ENCODE measurements at places on chromosomes 3 and 15.

DNA sequence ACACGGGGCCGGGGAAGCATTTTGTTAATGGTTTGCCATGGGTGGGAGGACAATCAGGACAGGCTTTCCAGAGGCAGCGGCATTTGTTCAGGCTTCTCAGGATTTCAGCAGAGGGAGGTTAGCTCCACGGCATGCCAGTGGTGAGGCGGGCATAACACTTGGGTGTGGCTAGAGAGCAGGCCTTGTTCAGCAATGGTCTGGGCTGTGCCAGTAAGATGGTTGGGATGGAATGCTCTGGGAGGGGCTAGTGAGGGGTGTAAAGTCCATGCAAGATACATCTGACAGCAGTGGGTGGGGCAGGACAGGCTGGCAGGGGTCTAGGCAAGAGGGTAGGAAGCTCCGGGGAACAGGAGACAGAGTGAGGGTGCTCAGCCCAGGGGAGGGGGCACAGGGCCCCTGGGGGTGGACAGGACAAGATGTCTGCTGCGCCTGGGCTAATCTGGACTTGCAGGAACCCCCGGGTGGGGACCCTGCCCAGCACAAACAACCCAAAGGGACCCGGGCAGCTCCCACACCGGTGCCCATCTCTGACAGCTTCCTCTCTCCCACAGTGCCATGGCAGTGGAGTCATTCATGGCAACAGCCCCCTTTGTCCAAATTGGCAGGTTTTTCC is 8.4 kb downstream of the TMEM43 start:
- DNase-seq, result no peak

DNA sequence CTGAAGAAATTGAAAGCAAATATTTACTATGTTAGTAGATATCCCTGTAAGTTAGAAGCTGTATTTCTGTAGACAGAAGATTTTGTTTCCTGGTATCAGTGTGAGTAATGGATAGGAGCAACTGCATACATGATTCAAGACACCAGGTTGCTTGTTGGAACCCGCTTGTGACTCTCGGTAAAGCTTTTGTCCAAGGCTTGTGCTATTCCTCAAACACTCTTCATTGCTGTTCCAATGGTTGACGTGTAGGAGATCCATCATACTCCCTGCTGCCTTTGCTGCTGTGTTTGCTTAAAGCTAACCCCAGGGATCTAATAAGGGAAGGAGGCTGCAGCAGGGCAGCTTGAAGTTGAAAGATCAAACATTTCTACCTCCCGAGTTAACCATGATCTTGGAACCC is 160.1 kb downstream of the RSRC1 start:
- DNase-seq, result no peak

DNA sequence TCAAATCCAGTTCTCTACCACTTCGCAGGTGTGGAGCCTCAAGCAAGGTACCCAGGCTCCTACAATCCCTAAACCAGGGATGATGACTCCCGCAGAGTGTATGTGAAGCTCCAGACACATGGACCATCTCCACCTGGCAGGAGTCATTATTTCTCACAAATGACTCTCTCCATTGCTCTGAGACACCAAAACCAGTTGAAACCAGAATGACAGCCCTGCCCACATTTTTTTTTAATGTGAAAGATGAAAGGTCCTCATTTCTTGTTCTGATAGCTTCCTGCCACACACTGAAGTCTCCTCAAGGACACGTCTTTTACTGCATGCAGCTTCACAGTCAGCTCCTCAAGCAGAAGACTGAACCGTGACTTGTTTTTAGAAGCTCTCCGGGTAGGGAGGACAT is 61.4 kb upstream of the ZBTB38 start:
- DNase-seq, result no peak

- no peak for DNase-seq
These were observed 60.5 kb downstream of the XXYLT1 start for GRCh38 chr3:195210266-195210973.

GRCh38 chr15:25863111-25863967 is at the start of gene ATP10A:
TSS of gene ATP10A (minus strand) at chr15:25863327. CDS start at chr15:25863096, 231 bp downstream.
- DNase-seq, result no peak

GRCh38 chr3:154431043-154431442 is 1.1 kb upstream of the GPR149 start:
- no peak for DNase-seq
